Glutamatergic neuron (in vitro differentiated cells): ENCODE measurements at places on chromosomes 4 and X.

DNA sequence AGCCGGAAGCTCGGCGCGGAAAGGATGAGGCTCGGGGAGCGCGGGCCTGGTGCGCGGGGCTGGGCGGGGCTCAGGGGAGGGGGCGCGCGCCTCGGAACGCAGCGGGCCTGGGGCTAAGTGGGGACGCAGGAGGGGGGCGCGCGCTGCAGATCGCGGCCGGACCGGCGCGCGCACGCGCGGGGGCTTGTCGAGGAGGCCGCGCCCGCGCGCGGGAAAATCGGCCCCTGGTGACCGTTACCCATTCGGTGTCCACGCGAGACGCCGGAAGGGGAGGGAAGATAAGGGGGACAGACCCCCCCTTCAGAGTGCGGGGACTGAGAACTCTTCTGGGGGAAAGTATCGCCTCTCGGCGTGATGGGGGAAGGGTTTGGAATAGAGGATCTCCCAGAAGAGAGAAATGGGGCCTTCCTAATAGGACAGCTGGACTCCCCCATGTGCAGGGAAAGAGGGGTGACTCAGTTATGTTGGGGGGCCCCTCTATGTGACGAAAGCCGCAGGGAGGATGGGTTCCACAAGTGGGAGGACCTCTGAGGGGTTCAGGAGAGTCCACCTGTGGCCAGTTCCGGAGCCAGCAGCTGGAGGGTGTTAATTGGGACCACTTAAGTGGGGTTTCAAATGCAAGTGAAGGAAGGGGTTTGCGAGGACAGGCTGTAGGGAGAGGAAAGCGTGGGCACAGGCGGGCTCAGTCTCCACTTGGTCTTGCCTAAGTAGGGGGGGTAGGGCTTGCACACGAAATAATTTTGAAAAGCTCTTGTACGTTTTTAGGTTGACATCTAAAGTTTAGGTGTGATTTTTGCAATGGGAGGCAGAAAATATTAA lies 584 bp downstream of the SUV39H1 start:
- peak overlapping the region; percentile 81 for H3K4me3 ChIP-seq
- H3K36me3 ChIP-seq, result no peaks in the 10 kb centered on the region
- H3K27me3 ChIP-seq, result peaks cover 4% of the 10 kb centered on the region
- peaks cover 11% of the 10 kb centered on the region for H3K4me1 ChIP-seq
- no peak for DNase-seq
- peak overlapping the region; percentile 62 for H3K27ac ChIP-seq

DNA sequence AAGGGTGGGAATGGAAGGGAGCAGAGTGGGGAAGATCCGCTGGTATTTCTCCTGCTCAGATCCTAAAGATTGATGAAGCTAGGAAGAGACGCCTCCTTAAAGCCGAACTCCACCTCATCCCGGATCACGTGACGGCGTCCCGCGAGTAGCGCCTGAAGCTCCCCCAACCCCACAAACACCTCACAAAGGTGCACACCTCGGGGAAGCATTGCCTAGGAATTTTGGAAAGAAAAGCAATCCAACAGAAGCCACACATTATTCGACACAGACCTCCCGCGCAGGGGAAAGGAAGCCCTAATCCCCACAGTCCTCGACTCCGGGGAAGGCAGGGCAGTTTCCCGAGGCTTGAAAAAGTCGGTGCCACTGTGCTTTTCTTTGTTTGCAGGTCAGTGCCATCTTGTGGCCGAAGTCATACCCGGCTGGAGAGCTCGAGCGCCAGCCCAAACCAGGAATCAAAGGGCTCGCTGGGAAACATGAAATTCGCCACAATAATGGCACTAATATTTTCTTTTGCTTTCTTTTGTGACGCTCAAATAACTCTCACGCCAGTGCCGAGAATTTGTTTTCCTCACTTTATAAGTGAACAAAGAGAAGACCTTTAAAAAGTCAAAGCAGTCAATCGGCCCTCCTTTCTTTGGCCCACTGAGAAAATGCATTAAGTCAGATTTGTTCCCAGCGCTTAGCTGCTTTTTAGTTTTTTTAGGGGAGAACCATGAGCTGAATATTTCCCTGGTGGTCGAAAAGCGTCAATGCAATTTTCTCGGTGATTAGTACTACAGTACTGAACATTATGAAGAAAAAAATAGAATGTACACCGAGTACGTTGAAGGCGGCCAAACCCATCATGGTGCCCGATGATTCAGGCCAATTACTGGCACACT lies at the start of gene NPY1R:
Gene NPY1R (minus strand): TSS at position 71 of the 881 bp plus-strand sequence. CDS start 6,042 bp downstream, outside the sequence.
- no peaks in the 10 kb centered on the region for H3K36me3 ChIP-seq
- no peak within 1 kb of the TSS for H3K27ac ChIP-seq
- no peaks in the 10 kb centered on the region for H3K4me1 ChIP-seq
- peak within 1 kb of the TSS; percentile 96 for H3K4me3 ChIP-seq
- peak; percentile 74 for DNase-seq
- peaks cover 4% of the 10 kb centered on the region for H3K27me3 ChIP-seq

DNA sequence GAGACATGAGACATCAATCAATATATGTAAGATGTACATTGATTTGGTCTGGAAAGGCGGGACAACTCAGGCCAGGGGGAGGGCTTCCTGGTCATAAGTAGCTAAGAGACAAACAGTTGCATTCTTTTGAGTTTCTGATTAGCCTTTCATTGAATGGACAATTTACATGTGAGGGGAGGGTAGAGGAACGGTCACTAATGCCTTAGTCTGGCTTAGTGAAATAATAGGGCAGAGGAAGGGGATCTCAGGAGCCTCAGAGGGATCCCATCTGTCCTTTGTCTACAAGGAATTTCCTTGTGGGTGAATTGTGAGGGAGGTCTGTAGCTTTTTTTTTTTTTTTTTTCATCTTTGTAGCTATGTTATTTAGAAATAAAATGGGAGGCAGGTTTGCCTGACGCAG lies 88.3 kb downstream of the GK start:
- peaks cover 5% of the 10 kb centered on the region for H3K36me3 ChIP-seq
- peak overlapping the region; percentile 59 for H3K27ac ChIP-seq
- H3K4me1 ChIP-seq, result peaks cover 5% of the 10 kb centered on the region
- H3K4me3 ChIP-seq, result no peak overlapping the region
- no peak for DNase-seq

- no peak overlapping the region for H3K4me3 ChIP-seq
- peaks cover 4% of the 10 kb centered on the region for H3K36me3 ChIP-seq
- no peaks in the 10 kb centered on the region for H3K27me3 ChIP-seq
- no peak overlapping the region for H3K27ac ChIP-seq
- DNase-seq, result no peak
These were observed 655.8 kb downstream of the PCDH7 start for GRCh38 chr4:31375936-31376335.

- H3K36me3 ChIP-seq, result no peaks in the 10 kb centered on the region
- H3K27ac ChIP-seq, result no peak overlapping the region
- no peaks in the 10 kb centered on the region for H3K4me1 ChIP-seq
These were observed 115.2 kb downstream of the DDIT4L start for GRCh38 chr4:100075056-100075455.

DNA sequence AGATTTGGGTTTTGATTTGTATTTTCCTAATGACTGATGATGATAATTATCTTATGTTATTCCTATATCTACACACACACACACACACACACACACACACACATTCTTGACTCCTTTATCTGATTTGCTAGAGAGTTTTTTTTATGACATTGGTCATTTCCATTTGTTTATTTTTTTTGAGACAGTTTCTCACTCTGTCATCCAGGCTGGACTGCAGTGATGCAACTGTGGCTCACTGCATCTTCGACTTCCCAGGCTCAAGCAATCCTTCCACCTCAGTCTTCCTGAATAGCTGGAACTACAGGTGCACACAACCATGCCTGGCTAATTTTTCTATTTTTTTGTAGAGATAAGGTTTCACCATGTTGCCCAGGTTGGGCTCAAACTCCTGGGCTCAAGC lies 6.7 kb downstream of the ZNF81 start:
- no peaks in the 10 kb centered on the region for H3K27me3 ChIP-seq
- no peak overlapping the region for H3K4me3 ChIP-seq
- H3K36me3 ChIP-seq, result no peaks in the 10 kb centered on the region
- H3K27ac ChIP-seq, result no peak overlapping the region
- no peaks in the 10 kb centered on the region for H3K4me1 ChIP-seq

- H3K36me3 ChIP-seq, result no peaks in the 10 kb centered on the region
- no peak overlapping the region for H3K27ac ChIP-seq
- DNase-seq, result no peak
- H3K4me3 ChIP-seq, result no peak overlapping the region
- no peaks in the 10 kb centered on the region for H3K27me3 ChIP-seq
These were observed 69.6 kb downstream of the SERTM2 start for GRCh38 chrX:111581086-111581485.

DNA sequence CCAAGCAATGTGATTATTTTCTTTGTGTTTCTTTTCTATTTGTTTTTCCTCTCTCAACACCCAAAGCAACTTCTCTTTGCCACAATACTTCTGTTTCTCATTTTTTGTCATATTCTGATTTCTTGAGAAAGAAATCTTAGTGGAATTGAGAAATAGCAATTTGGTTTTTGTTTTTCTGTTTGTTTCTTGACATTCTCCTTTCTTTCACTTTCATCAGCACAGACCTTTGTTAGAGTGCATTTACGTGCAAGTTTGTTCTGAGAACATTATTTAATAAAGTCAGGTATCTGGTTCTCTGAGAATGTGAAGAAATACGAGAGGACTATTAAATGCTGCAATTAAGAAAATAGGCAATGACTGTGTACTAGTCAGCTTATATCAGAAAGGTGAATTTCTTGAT lies 608.1 kb upstream of the AADAT start:
- no peaks in the 10 kb centered on the region for H3K27me3 ChIP-seq
- H3K4me3 ChIP-seq, result no peak overlapping the region
- no peak overlapping the region for H3K27ac ChIP-seq
- no peaks in the 10 kb centered on the region for H3K4me1 ChIP-seq
- no peak for DNase-seq

DNA sequence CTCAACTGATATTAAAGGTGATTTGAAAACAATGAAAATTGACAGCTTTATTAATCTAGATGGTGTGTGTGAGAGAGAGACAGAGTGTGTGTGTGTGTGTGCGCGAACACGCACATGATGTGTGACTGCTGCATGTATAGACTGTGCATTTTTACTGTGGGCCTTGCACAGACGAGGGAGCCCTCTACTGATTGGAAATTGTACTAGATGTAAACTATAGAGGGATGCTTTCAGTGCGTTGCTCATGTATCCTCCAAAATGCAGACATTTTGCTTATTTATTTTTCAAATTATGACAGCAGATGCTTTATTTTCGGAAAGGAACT lies 168.4 kb upstream of the GK2 start:
- H3K27ac ChIP-seq, result no peak overlapping the region
- H3K27me3 ChIP-seq, result peaks cover 2% of the 10 kb centered on the region
- peaks cover 9% of the 10 kb centered on the region for H3K4me1 ChIP-seq
- H3K36me3 ChIP-seq, result no peaks in the 10 kb centered on the region

GRCh38 chrX:149829751-149830191 lies 48.0 kb downstream of the MAGEA9 start:
- H3K4me3 ChIP-seq, result peak overlapping the region; percentile 84
- no peaks in the 10 kb centered on the region for H3K36me3 ChIP-seq
- H3K27ac ChIP-seq, result peak overlapping the region; percentile 7
- H3K4me1 ChIP-seq, result peaks cover 9% of the 10 kb centered on the region

- H3K4me1 ChIP-seq, result no peaks in the 10 kb centered on the region
- no peak for DNase-seq
- no peaks in the 10 kb centered on the region for H3K36me3 ChIP-seq
- H3K4me3 ChIP-seq, result no peak overlapping the region
These were observed 869.1 kb upstream of the GRID2 start for GRCh38 chr4:91434631-91435030.

- no peaks in the 10 kb centered on the region for H3K4me1 ChIP-seq
- no peaks in the 10 kb centered on the region for H3K36me3 ChIP-seq
- no peak overlapping the region for H3K4me3 ChIP-seq
- no peak overlapping the region for H3K27ac ChIP-seq
- H3K27me3 ChIP-seq, result no peaks in the 10 kb centered on the region
These were observed 33.7 kb upstream of the MSL3 start for GRCh38 chrX:11724122-11725017.

DNA sequence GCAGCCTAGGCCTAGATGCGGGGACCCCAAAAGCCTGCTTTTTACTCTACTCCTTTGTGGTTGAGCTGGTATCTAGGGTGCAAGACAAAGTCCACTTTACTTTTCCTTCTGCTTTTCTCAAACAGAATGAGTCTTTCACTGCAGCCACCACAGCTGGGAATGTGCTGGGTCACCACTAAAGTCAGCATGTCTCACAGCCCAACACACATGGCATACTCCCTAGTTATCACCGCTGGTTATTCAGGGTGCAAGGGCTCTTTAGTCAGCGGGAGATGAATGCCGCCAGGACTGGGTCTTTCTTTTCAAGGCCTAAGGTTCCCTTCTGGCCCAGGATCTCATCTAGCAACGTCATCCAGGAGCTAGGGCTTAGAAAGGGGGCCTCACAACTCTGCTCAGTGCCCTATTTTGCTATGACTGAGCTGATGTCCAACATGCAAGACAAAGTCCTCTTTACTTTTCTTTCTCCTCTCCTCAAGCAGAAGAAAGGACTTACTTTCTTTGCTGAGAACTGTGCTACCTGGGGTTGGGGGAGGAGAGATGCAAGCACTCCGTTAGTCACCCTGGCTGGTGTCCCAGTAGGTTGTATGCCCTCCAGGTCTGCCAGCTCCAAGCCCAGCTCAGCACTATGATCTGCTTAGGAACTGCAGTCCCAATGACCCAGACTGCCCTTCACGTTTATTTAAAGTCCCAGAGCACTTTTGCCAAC lies 22.9 kb upstream of the STPG2 start:
- H3K4me1 ChIP-seq, result no peaks in the 10 kb centered on the region
- no peak overlapping the region for H3K27ac ChIP-seq
- H3K4me3 ChIP-seq, result no peak overlapping the region

DNA sequence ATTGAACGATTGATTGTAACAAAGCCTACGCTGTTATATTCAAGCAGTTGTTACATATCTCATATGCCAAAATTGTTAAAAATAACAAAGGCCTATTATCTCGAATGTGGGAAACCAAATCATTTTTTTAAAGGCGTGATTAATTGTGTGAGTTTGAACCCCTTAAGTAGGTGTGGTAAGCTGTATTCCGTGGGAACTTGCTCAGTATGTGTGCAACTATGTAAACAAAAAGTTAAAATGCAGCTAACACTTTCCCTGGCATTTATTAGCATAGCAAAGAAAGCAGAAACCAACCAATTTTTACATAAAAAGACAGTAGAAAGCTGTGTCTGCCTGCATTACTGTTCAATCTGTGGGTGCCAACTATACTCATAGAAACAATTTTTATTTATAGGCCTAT lies 166.0 kb upstream of the HAND2 start:
- DNase-seq, result no peak
- H3K27me3 ChIP-seq, result no peaks in the 10 kb centered on the region
- no peak overlapping the region for H3K27ac ChIP-seq
- H3K4me1 ChIP-seq, result no peaks in the 10 kb centered on the region
- no peaks in the 10 kb centered on the region for H3K36me3 ChIP-seq
- no peak overlapping the region for H3K4me3 ChIP-seq

DNA sequence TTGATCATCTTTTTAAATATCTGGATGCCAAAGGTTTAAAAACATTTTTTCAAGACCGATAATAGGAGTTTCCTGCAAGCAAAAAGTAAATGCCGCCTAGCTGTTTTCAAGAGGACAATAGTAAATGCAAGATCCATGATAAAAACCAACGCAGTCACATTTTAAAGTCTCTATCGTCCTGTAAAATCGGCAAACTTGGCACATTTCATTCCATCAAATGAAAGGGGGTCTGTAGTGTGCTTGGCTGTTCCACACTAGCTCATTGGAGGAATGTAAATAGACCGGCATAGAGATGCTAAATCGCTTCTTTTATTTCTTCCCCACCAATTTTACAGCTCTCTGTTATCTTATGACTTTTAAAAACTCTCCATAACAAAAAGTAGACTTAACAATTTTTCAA lies 202.2 kb downstream of the NLGN4X start:
- H3K4me1 ChIP-seq, result peaks cover 4% of the 10 kb centered on the region
- H3K27ac ChIP-seq, result no peak overlapping the region

- peaks cover 4% of the 10 kb centered on the region for H3K27me3 ChIP-seq
- no peaks in the 10 kb centered on the region for H3K36me3 ChIP-seq
- peak overlapping the region; percentile 89 for H3K27ac ChIP-seq
- peak overlapping the region; percentile 91 for H3K4me3 ChIP-seq
These were observed 92.2 kb downstream of the GEMIN8 start for GRCh38 chrX:13937370-13938050.
